GM12892 (cell line): ENCODE measurements at places on chromosomes 2 and 18.

GRCh38 chr2:169272010-169272409, 90.3 kb downstream of the LRP2 start:
- DNase-seq = no peak

- no peak for DNase-seq
Observed at GRCh38 chr18:28127228-28127627, 49.7 kb downstream of the CDH2 start.

DNA sequence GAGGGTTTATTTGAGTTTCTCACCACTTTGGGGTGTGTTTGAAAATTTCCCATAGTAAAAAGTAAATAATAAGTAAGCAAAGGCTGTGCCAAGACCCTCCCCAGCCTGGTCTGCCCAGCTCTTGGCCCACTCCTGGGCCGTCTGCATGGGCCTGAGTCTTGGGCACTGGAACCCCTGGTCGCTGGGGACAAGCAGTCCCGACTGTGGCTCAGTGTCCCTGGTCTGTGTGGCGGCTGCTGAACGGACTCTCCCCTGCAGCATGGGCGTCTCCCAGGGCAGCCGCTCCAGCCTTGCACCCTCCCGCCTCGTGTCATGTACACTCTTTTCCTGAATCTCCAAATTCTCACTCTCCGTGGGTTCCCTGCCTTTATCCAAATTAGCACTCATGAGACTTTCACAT, 7.2 kb upstream of the ASPRV1 start:
- no peak for DNase-seq

- DNase-seq = no peak
Observed at GRCh38 chr2:68283419-68283812, 31.1 kb upstream of the PPP3R1 start.

DNA sequence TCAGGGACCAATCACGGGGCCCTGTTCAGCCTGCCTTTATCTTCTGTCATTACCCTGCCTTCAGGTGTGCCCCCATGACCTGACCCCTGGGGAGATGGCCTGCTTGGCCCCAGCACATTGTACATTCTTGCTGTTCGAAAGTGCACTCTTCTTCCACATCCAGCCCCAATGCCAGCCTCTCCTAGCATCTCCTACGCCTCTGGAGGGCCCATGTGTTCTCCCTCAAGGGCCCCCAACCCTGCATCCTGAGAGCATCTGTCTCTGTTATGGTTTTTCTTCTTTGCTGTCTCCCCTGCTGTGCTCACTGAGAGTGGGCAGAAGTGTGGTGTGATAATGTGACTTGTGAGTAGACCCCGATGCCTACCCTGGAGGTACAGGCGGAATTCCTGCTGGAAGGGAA, 41.5 kb upstream of the OTOS start:
- no peak for DNase-seq

DNA sequence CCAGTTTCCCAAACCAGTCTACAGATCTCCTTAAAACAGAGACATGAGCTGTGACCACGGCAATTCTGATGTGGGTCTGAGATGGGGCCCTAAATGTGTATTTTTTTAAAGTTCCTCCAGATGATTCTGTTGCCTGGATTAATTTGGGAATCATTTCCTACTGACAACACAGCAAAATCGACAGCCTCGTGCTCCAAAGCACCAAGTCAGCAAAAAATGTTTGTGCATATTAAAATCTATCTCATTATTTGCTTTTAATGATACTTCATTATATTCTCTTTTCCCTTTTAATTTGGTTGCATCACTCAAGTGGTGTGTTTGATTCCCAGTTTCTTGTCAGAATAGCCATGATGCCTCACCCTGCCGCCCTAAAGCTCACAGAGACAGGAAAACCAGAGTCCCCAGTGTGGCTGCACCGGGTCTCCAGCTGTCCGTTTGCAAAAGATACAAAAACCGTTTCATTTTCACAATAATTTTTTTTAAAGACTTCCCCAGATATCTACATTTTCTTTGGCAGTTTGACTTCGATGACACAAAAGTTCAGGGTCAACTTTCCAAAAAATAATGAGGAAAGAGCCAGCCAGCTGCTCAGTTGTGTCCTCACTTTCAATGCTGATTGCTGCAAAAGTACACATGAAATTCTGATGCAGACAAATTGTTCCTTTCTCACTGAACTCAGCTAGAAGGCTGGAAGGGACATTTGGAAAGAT, 443.2 kb upstream of the ID2 start:
- no peak for DNase-seq

GRCh38 chr18:23177433-23178072, 42.3 kb downstream of the CABLES1 start:
- DNase-seq = no peak
